Brain microvascular endothelial cell (primary cell): ENCODE measurements at places on chromosomes 13 and 19.

GRCh38 chr19:19528721-19529490, at the start of gene YJEFN3:
Gene YJEFN3 (plus strand): TSS chr19:19528911. CDS start chr19:19528933, 22 bp downstream.
- peak; percentile 33 for DNase-seq

DNA sequence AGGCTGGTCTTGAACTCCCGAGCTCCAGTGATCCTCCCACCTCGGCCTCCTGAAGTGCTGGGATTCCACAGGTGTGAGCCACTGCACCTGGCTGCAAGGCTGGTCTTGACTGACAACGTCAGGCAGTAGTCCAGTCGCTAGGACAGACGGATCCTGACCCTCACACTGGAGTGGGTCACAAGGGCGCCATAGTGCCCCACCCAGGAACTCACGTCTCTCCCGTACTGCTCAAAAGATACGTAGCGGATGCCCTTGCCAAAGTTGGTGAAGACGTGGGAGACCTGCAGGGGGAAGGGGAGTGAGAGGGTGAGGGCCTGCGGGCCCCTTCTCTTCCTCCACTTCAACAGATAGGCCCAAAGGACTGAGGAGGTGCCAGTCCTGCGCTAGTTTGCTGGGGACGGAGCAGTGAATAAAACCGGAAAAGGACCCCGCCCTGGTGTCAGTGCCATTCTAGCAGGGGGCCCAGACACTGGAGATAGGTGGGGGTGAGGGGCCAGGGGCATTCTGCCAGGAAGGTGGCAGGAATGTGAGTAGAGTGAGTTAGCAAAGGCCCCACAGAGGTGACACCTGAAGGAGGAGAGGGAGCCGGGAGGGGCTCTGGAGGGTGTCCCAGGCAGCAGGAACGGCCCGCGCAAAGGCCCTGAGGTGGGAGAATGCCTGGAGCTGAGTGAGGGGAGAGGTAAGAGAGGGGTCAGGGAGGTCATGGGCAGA, 11.9 kb downstream of the MRPS12 start:
- no peak for DNase-seq

DNA sequence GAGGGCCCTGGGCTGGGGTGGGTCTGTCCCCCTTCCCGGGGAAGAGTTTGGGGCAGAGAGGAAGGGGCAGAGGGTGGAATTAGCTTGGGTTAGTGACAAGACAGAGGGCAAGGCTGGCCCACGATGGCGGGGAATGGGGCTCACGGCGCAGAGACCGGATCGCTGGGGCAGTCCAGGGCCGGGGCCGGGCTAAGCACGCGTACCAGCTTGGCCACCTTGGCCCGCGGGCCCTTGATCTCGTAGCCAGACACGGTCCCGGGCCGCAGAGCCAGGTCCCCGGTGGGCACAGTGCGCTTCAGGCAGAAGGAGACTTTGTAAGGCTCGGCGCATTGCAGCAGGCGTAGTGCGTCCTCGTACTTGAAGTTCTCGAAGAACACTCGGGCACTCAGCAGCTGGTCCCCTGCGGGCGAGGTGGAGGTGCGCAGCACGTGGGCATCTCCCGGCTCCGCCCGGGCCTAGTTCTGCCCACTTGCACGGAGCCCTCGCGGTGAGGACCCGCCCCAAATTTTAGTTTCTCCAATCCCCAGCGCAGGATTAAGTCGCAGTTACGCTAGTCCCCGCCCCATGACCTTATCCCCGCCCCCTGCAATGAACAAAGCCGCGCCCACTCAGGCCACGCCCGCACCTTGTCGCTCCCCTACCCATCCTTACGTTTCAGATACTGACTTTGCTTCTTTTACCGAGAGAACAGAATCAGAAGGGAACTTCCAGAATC, 8.6 kb upstream of the HIPK4 start:
- DNase-seq, result peak; percentile 25

DNA sequence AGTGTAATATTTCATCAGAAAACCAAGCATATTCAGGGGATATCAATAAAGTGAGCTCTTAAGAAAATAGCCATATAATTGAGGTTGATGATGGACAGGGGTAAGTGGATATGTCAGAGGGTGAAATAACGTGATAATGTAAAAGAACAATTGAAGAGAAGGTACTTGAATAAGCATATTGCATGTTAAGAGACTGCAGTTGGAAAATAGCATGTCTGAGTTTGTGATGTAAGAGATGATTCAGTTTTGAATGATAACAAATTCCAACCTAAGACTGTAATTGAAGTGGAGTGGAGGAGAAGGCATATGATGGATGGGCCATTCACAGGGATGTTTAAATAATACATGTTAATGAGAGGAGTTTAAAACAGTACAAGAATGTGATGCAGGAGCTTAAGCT, 1633.5 kb downstream of the SLITRK1 start:
- DNase-seq, result no peak

DNA sequence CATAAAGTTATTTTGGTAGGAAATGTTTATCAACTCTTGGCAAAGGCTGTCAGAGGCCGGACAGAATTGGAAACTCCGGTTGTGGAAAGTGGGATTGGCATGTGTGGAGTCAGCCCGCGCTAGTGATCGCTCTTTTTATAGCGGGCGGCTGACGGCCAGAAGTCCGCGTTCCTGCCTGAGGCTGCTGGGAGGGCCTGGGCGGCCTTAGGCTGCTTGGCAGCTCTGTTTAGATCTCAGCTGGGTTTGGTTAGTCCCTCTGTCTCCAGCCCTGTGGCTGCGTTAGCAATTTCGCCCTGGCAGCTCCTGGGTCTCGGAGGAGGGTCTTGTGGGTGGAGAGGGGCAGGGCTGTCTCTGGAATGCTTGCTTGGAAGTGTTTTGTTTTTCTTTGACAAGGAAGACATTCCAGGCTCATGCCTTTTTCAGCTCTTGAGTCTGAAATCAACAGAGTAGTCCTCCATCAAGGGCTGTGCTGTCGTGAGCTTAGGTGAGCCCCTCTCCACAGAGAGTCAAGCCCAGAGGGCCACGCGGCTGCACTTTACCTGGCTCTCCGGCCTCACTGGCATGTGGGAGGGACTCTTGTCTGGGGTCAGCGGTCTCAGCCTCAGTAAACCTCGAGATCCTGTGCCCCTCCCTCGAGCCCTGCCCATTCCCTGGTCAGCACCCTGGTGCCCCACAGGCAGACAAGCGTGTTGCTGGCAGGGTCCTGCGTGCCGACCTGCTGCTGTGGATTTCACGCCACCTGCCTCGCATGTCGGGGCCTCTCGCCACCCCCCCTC, 22.5 kb downstream of the DOT1L start:
- DNase-seq, result peak; percentile 85

DNA sequence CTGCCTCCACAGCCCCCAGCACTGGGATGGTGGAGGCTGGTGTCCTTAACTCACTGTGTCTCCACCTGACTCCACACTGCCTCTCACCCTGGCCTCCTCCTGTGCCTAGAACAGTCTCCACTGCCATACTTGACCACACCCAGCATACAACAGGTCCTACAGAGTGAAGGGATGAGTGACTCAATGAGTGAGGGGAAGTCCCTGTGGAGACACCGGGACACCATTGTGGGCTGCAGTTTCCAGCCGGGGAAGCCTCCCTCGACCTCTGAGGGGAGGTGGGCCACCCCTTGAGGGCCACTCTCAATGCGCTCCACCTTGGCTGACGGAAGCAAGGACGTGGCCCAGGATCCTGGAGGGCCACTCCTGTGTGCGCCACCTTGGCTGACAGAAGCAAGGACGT, 2.8 kb upstream of the ZNF135 start:
- no peak for DNase-seq

DNA sequence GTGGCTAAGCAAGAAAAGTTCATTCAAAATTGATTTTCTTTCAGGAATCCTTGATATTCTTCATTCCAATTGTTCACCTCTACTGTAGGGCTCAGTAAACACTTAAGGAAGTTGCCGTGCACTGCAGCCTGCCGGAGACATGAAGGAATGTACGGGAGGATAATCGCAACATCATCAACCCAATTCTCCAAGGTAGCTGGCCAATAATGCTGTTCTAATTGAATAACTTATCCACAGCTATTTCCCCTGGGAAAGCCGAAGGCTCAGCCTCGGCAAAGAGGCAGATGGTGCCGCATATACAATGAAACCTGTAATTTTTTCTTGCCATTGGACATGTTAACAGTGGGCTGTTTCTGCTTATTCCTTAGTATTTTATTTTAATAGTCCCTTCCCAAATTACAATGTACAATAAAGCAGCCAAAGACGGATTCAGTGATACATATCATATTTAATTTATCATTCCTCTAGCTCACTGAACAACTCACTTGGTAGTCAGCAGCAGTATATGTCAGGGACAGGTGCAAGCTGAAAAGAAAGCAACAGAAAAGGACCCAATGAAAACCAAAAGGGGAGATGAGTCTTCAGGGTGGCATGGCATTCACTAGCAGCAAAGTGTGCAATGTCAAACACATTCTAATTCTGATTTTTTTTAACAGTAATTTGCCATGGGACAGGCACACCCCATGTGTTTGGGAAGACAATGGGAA, 420.5 kb upstream of the KLF12 start:
- DNase-seq, result no peak

DNA sequence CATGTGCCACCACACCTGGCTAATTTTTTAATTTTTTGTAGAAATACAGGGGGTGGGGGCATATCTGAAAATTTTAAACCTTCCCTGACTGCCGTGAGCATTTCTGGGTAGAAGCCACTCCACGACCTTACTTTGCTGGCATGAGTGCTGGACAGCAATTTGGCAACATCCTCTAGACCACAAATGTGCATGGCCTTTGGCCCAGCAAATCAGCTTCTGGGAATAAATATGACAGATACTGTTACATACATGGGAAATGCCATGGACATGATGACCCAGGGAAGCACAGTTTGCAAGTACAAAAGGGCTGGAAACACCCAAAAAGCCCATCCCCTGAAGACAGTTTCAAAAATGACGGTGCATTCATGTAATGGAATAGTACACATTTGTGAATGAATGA, 3.2 kb upstream of the PVR start:
- DNase-seq, result no peak

- DNase-seq, result peak; percentile 29
These were observed 169.8 kb downstream of the SHISA2 start for GRCh38 chr13:25881971-25882451.

DNA sequence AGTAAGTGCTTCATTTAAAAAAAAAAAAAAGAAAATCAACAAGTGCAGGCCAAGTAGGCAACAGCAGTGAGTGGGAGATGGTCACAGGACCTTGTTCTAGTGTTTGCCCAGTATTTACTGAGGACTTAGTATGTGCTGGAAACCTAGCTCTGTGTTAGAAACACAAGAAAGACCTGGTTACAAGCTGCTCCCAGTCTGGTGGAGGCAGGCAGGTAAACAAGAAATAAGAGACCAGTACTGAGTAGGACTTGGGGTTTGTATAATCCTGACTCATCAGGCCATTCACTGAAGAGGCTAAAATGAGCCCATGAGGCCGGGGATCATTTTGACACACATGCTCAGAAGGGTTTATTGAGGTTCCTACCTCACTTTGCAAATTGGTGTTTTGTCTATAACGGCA, 21.5 kb upstream of the SERPINE3 start:
- DNase-seq, result no peak

GRCh38 chr19:21603431-21604231, 98.2 kb downstream of the ZNF429 start:
- no peak for DNase-seq

DNA sequence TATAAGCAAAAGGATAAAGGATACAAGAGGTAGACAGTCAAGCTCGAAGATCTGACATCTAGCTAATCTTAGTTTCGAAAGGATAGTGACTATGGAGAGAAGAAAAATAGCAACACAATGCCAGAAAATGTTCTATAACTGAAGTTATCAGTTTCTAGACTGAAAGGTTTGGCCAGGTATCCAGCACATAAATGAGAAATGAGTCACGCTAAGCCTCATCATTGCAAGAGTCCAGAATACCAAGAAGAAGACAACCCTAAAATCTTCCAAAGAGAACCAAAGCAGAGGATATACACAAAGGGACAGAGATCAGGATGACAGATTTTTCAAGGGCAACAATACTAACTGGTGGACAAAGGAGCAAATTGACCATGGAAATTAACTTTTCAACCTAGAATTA, 237.0 kb downstream of the POSTN start:
- DNase-seq, result no peak

DNA sequence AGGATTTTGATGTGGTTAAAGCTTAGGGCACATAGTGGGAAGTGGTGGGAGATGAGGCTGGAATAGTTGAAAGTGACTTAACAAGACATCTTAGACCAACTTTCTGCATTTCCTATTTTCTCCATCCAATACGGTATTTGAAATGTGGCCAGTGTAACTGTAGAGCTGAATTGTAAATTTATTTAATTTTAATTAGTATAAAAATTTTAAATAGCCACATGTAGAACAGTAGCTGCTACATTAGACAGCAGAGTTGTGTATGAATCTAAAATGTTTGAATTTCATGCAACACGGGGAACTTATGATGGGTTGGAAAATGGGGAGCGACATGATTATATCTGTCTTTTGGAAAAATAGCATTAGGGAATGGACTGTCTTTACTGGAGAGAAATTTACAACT, 7.1 kb upstream of the SCEL start:
- no peak for DNase-seq

DNA sequence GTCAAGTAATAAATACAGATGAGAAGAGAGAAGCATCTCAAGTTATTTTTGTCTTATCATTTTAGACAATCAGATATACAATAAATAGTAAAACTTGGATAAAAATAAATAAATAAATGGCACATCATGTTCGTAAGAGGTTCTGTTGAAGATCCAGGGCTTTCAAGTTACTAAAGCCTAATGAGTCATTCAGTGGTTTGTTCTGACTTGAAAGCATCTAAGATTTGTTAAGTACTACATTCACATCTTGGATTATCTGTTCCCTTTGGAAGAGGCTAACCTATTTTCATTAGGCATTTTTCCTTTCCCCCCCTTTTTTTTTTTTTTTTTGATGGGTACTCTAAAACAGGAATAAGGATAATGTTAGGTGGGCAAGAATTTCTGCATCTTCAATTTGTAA, 429.3 kb downstream of the PCDH20 start:
- DNase-seq, result no peak

GRCh38 chr13:79311386-79311785, 94.7 kb downstream of the RBM26 start:
- no peak for DNase-seq

- no peak for DNase-seq
These were observed 153.8 kb upstream of the SOX1 start for GRCh38 chr13:111912991-111913760.

DNA sequence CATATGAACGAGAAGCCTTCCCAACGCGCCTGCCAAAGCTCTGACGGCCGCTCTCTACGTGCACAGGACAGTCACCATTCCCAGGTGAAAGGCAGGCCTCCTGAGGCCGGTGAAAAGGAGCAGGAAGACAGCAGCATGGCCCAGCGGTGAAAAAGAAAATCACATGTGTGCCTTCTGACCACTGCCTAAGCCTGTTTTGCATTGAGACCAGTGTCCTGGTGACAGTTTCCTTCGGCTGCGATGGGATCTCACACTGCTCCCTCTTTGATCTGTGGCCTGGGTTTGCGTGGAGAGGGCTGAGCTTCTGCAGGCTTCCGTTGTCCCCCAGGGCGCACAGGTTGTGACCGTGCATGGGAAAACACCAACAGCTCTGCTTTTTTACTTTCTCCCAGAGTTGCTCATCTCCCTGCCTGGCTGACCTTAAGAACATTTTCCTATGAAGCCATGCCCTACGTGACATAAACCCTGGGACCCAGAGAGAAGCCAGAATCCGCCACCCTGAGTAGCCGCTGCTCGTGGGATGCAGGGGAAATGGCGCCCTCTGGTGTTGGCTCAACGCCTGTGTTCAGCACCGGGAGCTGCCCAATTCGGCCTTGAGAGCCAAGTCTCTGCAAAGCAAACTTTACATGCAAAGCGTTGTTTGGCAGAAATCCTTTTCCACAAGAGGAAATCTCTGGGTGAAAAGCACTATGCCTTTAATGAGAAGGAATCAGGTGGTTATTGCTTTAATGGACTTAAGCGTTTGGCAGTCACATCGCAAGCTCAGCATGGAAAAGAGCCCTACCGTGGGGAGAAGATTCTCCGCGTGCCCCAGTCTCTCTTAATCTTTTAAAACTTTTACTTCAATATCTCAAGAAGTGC, 112.2 kb upstream of the GPR12 start:
- peak; percentile 21 for DNase-seq
